ENCODE measurements at places on chromosomes 2 and 18. TPM values are rescaled to one million over a fixed set of nuclear protein-coding genes. Genes with fewer than 3 reads are reported as not detected.

GRCh38 chr2:54430649-54431048 is 25.5 kb upstream of the SPTBN1 start:
- DNase-seq, result no peak

- no peak for DNase-seq
These were observed 127.1 kb downstream of the LPIN1 start for GRCh38 chr2:11873356-11874154.

DNA sequence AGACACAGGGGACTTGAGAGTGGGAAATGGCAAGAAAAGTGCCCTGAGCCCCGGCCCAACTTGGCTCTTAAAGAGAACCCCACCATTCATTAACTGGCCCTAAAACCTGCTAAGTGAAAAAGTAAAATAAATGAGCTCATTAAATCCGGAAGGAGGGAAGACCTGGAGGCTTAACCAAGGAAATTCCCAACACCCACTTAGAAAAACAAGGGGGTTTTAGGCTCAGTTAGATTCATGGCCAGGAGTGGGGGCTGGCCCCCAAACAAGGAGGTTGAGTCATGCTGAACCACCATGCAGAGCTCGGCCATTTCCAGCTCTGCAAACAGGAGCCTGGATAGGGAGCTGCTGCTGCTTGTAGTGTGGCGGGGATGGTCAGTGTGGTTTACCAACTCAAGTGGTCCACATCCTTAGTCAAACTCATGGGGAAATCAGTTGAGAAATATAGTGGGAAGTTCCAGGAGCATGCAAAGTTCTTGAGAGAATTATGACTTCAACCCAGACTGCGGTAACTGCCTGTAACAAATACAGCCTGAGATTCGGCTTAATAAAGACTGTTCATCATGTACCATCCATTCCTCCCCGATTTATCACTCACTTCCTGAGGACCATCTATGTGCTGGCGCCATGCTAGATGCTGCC is 39.7 kb upstream of the MRPL19 start:
- DNase-seq, result no peak

DNA sequence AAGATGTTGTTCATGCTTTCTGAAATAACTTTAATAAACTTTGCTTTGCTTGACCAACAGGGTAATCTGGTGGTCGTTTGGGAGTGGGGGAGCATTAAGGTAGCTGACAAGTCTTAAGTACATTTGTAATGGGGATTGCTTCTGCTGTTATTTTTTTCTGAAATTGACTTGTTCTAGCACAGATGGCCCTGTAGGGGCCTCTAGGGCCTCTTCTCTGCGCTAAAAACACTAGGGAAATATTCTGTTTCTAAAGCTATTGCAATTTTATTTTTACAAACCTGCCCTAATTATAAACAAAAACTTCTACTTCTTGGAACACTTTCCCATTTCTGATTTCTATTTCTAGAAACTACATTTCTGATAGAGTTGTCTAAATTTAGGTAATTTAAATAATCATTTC is 191.3 kb upstream of the KCNJ3 start:
- no peak for DNase-seq

DNA sequence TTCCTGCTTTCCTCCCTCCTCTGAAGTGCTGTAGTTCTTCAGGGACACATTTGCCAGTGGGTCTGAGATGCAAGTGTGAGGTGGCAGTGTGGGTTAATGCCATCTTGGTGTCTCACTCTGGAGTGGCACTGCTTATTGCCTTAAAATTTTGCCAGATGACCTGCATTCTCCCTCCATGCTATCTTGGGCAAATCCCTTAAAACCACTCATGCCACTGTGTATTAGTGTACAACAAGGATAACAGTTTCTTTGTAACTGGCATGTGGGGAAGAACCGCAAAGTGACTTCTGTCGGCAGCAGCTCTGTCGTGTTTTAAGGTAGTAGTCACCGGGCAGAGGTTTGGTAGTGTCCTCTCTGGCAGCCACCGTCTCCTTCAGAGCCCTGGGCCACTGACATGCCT is 124.2 kb downstream of the NEDD4L start:
- no peak for DNase-seq

DNA sequence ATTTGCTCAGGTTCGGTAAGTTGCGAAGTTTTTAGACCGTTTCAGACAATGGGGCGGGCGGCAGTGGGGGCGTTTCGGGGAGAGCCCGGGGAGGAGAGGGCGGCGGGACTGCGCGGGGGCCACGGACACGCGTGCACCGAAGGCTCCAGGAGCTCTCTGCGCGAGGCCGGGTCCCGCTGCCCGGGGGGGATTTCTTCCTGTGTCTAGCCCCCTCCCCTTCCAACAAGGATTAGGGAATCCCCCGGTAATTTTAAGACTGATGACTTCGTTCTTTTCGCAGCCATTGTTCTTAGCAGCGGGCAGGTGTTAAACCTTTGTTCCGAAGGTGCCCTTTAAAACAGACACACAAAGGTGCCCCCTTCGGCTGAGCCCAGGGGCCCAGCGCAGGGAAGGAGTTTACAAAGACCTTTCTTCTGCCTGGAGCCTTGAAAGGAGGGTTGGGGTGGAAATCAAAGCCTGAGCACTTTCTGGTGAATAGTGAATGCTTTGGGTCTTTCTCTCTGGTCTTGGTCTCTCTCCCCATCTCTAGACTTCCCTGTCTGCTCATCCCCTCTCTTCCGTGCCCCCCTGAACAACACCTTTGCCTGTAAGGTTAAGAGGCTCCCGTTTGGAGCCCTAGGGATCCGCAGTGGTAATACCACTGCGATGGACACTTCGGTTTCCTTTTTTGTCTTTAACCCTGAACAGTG is 2.1 kb downstream of the TRIB2 start:
- no peak for DNase-seq

DNA sequence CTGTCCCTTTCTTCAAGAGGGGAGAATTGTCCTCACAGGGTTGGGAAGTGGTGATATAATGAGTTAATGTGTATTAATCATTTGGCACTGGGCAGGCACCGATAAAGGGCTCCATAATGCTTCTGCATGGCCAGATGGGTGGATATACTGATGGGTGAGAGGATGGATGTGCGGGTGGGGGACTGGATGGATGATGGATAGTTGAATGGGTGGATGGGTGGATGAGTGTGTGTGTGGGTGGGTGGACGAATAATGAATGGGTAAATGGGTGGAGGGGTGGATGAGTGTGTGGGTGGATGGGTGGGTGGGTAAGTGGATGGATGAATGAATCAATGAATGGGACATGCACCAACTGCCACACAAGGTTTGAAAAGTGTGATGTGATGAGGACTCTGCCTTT is 127.2 kb downstream of the ACKR3 start:
- DNase-seq, result no peak

The TBC1D8 gene
- 89.1 TPM for total RNA-seq

The KIAA2012 gene
- not detected for total RNA-seq
